ENCODE measurements at places on chromosomes 13 and 19.
A peak's percentile ranks its signal among the peaks of the same experiment; 100 is the strongest.

DNA sequence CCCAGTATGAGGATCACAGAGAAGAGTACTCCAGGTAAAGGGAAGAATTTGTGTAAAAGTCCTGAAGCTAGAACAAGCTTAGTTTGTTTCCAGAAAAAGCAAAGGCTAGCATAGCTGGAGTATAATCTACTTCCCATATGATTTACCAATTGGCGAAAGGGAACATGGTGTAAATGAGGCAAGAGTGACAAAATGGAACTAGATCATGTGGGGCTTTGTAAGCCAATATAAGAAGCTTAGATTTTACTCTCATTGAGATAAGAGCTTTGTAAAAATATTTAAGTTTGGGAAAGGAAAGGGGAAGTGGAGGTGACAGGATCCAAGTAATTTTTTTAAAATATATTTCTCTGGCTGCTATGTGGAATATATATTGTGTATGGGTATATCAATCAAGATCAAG, 234.9 kb downstream of the KCTD12 start:
- no peak for DNase-seq

DNA sequence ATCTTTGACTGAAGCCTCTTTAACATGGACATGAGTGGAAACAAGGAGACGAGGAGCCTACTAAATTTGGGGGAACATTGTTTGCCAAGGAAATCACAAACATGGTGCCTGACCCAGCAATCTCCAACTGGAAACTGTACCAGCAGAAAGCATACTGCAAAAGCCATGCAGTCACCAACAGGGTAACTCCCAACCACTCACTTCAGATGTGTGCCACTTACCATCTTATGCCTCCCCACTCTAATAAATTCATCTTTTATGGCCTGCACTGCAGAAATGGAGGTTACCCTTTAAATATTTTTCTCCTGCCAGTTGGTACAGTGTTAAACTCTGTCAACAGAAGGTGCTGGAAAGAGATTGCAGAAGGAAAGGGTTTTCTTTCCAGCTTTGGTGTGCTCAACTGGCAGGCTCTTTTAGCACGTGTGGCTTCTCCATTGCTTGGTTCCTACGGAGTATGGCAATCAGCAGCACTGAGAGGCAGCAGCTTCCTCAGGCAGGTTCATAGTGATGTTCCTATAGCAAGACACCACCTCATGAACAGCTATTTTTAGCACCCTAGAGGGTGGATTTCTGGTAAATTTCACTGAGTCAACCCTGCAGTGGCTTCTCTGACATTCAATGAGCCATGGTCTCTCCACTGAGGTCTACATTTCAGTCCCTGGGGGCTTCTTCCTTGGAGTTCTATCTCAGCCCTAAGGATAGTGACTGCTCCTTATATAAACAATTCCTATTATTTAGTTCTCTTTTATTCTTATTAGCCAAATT, 21.4 kb downstream of the MIR17HG start:
- DNase-seq = no peak

- no peak for DNase-seq
Observed at GRCh38 chr19:5667751-5668271, 12.5 kb downstream of the MICOS13 start.

- DNase-seq = no peak
Observed at GRCh38 chr13:76474966-76475365, 411.2 kb downstream of the KCTD12 start.

GRCh38 chr13:48233889-48234488, 983 bp downstream of the ITM2B start:
- no peak for DNase-seq

GRCh38 chr19:38674388-38675171, 27.1 kb downstream of the ACTN4 start:
- DNase-seq = no peak

DNA sequence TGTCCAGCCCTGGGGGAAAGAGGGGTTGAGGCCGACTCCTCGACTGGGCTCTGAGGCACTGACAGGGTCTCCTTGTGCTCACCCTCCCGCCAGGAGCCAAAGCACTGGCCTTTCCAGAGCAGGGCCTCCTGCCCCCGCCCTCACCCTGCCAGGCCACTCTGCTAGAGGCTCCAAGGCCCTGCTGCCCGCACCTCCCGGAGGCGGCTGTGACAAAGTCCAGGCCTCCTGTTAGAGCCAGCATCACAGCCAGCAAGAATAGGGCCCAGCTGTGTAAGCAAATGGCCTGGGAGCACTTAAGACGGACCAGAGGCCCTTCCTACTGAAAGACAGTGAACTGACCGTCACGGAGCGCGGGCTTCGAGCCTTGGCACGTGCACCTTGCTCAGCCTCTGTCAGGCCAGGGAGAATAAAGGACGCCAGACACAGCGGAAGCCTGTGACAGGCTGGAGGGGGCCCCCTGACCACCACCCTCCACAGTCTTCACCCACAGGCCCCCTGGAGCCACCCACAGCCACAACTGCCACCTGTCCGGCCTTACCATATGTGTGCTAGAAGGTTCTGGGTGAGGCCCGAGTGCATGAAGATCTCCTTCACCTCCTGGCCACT, 50.9 kb downstream of the EPS15L1 start:
- DNase-seq = no peak

GRCh38 chr13:80022146-80022545, 318.8 kb downstream of the SPRY2 start:
- no peak for DNase-seq

- DNase-seq = no peak
Observed at GRCh38 chr13:93416736-93417355, 190.2 kb downstream of the GPC6 start.

- DNase-seq = no peak
Observed at GRCh38 chr13:105442949-105443699, 1092.3 kb downstream of the EFNB2 start.

DNA sequence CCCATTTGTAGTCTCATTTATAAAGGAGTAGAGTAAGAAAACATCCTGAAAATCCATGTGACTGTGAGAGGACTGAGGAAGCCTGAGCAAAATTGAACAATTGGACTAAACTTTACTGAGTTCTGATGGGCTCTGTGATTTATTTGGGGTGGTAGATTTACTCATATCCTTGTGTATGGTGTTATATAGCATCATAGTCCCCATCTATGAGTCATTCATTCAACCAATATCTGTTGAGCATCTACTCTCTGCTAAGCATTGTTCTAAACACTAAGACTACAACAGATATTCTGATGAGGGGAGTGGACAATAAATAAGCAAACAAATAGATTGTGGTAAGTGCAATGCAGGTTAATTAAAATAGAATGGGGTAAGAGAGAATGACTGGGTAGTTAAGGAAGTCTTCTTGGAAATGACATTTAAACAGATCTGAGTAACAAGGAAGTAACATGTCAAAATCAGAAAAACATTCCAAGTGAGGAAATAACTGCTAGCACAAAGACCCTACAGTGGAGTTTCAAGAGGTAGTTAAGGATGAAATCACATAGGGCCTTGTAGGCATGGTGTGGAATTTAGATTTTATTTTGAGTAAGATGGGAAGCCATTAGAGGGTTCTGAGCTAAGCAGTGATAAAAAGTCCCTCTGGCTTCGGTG, 36.3 kb upstream of the MLNR start:
- no peak for DNase-seq

DNA sequence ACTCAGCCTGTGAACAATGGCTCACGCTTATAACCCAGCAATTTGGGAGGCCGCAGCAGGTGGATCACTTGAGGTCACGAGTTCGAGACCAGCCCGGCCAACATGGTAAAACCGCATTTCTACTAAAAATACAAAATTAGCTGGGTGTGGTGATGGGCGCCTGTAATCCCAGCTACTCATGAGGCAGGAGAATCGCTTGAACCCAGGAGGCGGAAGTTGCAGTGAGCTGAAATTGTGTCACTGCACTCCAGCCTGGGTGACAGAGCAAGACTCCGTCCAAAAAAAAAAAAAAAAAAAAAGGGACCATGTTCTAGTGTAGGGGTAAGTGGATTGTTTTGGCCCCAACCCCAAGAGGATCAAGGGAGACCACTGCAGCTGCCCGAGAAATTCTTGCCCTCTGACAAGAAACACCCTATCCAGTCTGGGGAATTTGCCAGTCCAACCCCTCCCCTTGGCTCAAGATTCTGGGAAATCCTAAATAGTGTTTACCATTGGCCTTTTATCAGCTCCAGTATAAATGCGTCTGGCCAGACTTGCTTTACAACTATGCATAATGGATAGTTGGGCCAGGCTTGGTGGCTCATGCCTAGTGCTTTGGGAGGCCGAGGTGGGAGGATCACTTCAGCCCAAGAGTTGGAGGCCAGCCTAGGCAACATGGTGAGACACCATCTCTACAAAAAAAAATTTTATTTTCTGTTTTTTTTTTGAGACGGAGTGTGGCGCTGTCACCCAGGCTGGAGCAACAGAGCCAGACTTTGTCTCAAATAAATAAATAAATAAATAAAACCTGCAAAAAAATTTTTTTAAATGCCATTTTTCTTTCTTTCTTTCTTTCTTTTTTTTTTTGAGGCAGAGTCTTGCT, 5.1 kb upstream of the DHDH start:
- DNase-seq = no peak

DNA sequence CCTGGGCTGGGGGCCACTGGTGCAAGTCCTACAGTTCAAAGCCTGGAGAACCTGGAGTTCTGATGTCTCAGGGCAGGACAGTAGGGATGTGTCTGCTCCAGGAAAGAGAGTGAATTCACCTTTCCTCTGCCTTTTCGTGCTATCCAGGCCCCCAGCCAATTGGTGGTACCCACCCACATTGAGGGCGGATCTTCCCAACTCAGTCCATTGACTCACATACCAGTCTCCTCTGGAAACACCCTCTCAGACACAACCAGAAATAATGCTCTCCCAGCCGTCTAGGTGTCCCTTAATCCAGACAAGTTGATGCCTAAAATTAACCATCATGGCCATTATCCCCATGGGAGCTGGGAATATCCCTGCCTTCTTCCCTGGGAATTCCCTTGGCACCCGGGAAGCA, 38.8 kb upstream of the CHST8 start:
- DNase-seq = no peak

DNA sequence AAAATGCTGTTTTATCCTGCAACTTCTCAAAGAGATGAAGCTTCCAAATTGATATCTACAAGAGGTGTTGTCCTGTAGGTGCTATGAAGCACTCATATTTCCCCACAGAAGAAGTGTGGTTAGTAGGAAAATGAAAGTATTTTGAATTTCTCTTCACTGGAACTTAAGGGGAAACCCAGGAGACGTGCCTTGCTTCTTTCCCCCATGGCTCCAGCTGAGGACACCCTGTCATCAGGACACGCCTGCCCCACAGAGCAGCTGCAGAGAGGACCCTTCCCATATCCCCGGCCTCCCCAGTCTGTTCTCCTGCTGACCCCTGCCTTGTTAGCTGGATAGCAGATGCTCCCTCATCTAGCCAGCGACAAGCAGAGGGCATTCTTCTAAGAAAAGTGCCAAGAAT, 371.3 kb downstream of the COG6 start:
- no peak for DNase-seq

- no peak for DNase-seq
Observed at GRCh38 chr13:75353781-75354193, 128.2 kb downstream of the TBC1D4 start.

DNA sequence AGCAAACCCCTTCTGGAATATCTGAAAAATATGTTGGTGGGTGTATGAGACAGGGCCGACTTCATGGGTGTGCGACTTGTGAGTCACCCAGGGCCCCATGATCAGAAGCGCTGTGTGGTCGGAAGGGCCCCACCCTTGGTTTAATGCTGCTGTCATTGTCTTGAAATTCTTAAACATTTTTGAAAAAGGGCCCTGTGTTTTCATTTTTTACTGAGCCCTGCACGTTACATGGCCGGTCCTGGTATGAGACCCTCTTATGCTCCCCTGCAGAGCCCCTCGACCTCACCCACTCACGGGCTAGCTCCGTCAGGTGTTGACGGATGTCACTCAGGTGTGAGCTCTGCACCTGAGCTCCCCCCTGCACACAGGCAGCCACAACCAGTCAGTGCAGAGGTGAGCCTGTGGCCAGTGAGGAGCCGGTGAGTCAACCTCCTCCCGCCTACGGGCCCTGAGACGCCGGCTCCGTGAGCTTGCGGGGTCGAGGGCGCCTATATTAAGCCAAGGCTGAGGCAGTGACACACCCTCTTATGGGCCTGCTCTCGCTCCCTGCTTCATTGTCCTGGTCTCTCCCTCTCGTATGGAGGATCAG, 27.7 kb downstream of the GADD45B start:
- DNase-seq = peak; percentile 60

DNA sequence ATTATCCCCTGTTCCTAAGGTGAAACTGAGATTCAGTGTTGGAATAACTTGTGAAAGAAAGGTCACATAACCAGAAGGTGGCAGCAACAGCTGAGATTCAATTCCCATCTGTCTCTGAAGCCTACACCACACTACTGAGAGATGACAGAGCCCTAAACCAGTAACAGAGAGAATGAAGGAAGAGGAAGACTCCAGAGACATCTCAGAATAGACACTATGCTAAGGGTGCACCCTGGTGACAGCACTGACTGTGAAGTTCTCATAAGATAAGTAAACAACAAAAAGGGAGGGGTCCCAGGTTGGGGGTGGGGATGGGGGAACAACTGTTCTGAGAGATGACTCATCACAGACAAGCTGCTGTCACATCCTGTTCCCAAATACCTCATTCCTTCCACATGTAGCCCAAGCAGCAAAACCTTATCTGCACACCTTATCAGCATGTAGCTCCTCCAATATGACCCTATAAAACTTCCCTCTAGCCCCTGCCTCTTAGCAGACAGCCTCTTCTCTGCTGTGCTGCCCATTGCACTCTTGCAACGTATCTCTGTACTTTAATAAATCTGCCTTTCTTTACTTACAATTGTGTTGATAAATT, 46.5 kb downstream of the UTP14C start:
- no peak for DNase-seq

GRCh38 chr13:113295776-113296175, 1.3 kb upstream of the LAMP1 start:
- no peak for DNase-seq

- DNase-seq = no peak
Observed at GRCh38 chr19:2032296-2032941, 16.9 kb upstream of the BTBD2 start.

DNA sequence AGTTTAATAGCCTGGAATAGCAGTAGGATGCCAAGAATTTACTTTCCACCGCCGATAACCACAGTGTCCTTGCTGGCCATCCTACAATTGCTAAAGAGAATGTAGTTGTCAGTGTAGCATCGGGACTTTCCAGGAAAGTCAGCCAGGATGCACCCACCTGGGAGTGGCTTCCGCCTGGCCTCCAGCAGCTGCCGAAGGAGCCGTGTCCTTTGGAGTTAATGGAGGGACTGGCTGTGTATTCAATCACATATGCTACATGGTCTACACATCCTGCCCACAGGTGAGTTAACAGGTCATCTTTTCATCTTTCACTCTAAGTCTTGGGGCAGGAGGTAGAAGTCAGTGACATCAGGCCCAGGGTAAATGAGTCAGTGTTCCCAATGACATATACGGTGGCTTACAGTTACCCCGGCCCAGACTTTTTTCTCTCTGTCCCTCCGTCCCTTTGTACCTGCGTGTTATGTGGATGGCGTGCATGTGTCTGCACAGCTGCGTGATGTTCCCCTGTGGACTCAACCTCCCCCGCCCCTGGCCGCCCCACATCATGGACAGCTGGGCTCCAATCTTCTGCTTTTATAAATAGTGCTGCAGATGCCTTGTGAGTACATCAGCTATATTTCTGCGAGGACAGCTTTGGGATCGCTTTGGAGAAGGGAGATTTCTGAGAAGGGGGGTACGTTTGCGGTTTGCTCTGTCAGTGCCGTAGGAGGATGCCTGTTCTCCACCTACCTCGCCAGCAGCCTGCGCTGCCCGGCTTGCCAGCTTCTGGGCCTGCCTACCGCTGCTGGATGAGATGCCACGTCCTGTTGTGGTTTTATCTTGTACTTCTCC, 63.1 kb downstream of the ATP11A start:
- no peak for DNase-seq

GRCh38 chr13:30153545-30154426, 153.6 kb downstream of the KATNAL1 start:
- no peak for DNase-seq

- no peak for DNase-seq
Observed at GRCh38 chr13:113667771-113668490, 912 bp downstream of the GRK1 start.

All from activated CD4-positive, alpha-beta T cell treated with anti-CD3 and anti-CD28 coated beads for 1 hour (primary cell).